ENCODE measurements at places on chromosomes 2 and 18.
A peak's percentile ranks its signal among the peaks of the same experiment; 100 is the strongest.

GRCh38 chr2:54543733-54544396, 87.7 kb downstream of the SPTBN1 start:
- DNase-seq, result no peak

- DNase-seq, result no peak
Observed at GRCh38 chr2:39377226-39377939, 59.7 kb downstream of the MAP4K3 start.

DNA sequence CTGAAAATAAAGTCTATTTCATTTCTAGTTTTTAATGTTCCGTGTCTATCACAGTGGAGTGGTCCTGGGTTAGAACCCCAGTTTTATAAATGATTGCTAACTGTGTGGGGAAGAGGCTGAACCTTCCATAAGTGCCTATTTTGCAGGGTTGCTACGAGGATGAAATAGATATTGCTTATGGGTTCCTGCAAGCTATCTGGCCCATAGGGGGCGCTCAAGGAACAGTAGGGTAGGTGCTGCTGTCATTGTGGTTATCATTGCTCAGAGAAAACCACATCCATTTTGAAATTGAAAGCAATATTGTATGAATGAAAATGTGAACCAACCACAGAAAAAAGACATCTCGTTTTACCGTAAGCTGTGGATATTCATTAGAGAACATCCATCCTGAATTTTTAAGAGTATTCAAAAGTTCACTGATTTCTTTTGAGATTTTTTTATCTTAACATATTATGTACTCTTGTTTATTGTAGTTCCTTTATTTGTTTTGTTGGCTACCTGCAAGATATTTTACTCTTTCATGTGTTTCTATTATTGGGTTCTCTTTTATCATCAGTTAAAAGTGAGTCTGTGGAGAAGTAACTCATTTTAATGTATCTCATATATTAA, 261.6 kb downstream of the NAPG start:
- DNase-seq, result peak; percentile 87

GRCh38 chr2:42903821-42904575, 111.6 kb upstream of the HAAO start:
- no peak for DNase-seq

- DNase-seq, result no peak
Observed at GRCh38 chr2:97011977-97012569, 25.7 kb upstream of the FAM178B start.

DNA sequence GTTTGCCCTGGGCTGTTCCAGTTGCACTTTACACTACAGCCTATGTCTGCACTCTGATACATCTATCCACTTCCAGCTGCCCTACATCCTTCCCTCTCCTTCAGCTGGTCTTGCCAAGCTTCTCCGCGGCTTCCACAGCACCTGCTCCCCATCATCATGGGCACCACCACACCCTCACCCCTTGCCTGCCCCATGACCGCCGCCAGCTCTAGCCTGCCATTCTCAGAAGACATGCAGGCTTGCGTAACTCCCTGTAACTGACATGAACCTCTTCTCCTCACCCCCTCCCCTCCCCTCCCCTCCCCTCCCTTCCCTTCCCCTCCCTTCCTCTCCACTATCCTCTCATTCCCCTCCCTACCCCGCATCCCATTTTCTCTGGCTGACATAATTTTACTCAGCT, 46.0 kb downstream of the PAX8 start:
- no peak for DNase-seq

Data from head of caudate nucleus (tissue), 42 donors.